ENCODE measurements at places on chromosomes 13 and 19. TPM values are rescaled to one million over a fixed set of nuclear protein-coding genes. Genes with fewer than 3 reads are reported as not detected.

Gene BST2
- total RNA-seq: 164 TPM

Gene PRX
- total RNA-seq: 1.7 TPM

Gene NCAN
- 0.05 TPM for total RNA-seq

Gene KISS1R
- 9.9 TPM for total RNA-seq

Gene SYNGR4
- 0.21 TPM for total RNA-seq

Gene PNMA8A
- total RNA-seq: 0.17 TPM

Gene CGB5
- not detected for total RNA-seq

Gene FAM32A
- total RNA-seq: 43.8 TPM

Gene LRRC63
- 0.63 TPM for total RNA-seq

Gene C2CD4C
- 0.44 TPM for total RNA-seq

Gene ERCC2
- total RNA-seq: 27.4 TPM

Gene RAB8A
- 154 TPM for total RNA-seq

Gene CRYL1
- 18.2 TPM for total RNA-seq

Gene ZNF432
- 8.3 TPM for total RNA-seq

Gene NPHS1
- total RNA-seq: not detected

Gene ZNF577
- 5.3 TPM for total RNA-seq

Gene UBXN6
- 36.2 TPM for total RNA-seq

Gene SLC25A42
- total RNA-seq: 12.4 TPM

Gene NR2C2AP
- 42.9 TPM for total RNA-seq

Gene APOC1
- total RNA-seq: 2.2 TPM

Gene LGI4
- 0.50 TPM for total RNA-seq

Gene PSG4
- total RNA-seq: not detected

Gene KASH5
- total RNA-seq: 2.3 TPM

Gene MUC16
- total RNA-seq: not detected

Gene CLIP3
- 0.12 TPM for total RNA-seq

Gene ZNF256
- total RNA-seq: 3.9 TPM

Gene JUNB
- total RNA-seq: 409 TPM

Gene AMER2
- total RNA-seq: not detected

Gene IGFL2
- total RNA-seq: not detected

Gene MAB21L1
- not detected for total RNA-seq

Gene FBXO27
- 2.2 TPM for total RNA-seq
